ENCODE measurements at places on chromosomes 5 and 9.

- no peak for DNase-seq
Observed at GRCh38 chr9:9791611-9792010, 821.2 kb downstream of the PTPRD start.

- no peak for DNase-seq
Observed at GRCh38 chr5:159031513-159031912, 68.2 kb downstream of the EBF1 start.

DNA sequence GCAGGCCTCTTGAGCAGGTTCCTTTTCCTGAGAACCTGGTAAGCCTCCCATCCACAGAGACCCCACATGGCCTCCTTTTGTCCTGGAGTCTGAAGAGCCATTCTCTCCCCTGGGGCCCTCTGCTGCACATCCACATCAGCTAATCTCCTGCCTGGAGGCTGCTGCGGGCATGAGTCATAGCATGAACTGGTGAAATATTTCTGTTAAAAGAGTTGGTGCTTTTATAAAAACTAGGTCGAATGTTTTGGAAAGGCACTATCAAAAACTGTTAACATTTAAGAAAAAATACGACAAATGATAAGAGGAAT lies 399.4 kb downstream of the CTNND2 start:
- no peak for DNase-seq

GRCh38 chr5:72387985-72388384 lies 67.8 kb downstream of the PTCD2 start:
- no peak for DNase-seq

DNA sequence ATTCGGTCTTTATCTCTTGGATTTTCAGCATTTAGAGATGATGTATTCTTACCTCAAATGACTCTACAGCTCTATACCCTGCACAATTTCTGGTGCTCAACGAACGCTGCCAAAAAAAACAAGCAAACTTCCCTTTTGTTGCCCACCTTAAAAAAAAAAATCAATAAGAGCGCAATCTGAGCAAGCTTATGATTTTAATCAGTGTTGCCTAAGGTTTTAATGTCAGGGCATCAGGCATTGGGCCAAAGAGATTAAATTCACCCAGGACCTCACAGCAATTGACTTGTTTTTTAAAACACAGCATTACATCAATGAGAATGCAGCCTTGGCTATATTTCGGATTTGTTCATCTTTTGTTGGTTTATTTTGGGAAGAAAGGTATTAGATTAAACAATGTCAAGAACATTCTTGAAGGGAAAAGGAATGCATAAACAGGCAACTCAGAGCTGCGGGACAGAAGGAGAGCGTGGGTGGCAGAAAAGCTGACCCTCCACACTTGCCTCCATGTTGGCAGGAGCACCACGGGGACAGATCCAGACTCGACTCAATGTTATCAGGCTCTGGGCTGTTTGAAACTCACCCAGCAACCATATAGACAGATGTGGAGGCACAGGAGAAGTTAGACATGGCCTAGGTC lies 127.5 kb upstream of the DAPK1 start:
- DNase-seq = no peak

GRCh38 chr9:13648068-13648467 lies 368.6 kb upstream of the MPDZ start:
- no peak for DNase-seq

DNA sequence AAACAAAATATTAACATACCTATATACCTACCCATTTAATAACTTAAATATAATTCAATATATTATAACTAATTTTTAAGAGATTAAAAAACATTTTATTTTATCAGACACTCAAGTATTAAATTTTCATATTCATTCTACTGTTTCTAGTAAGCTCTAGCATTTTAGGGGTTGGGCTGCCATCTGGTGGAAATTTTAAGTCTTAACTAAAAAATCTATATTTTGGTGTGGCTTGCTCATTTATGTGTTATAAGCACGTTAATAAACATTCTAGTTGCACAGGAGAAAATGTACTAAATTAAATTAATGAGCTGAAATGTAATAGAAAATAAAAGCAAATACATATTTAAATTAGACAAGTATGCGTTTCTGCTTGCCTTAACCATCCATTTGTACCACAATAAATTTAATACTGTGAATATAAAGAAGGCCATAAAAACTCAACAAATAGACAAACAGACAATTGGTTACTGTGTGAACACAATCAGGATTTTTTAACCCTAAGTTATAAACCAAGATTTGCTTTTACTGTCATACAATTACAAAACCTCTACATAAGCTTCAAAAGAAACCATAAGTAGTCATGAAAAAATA lies 1728.3 kb upstream of the CDH9 start:
- no peak for DNase-seq

GRCh38 chr9:33273972-33274328 lies 9.1 kb downstream of the CHMP5 start:
- no peak for DNase-seq

DNA sequence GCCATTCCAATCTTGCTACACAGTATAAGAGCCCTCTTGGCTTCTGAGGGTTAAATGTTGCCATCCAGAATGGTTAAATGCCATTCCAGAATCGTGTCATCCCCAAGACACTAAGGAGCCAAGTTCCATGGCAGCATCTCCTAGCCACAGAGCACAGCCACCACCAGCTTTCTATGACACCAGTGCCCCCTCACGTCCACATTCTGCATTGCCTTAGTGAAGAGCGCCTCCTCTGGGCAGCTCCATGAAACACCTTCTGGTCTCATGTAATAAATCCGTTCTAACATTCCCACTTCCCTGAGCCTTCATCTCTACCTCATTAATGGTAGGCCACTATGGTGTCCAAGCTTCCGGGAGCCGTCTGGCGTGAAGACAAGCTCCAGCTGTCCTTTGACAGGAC lies 12.4 kb downstream of the CBY3 start:
- DNase-seq = peak; percentile 24

DNA sequence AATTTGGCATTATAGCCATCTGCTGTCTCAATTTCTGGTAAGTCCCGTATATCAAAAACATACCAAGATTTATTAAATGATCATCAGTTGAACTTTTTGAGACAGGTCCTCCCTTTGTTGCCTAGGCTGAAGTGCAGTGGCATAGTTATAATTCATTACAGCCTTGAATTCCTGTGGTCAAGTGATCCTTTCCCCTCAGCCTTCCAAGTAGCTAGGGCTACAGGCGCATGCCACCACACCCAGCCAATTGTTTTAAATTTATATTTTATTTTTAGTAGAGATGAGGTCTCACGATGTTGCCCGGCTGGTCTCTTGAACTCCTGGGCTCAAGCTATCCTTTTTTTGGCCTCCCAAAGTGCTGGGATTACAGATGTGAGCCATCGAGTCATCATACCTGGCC lies 418.9 kb downstream of the ARHGEF28 start:
- DNase-seq = no peak

DNA sequence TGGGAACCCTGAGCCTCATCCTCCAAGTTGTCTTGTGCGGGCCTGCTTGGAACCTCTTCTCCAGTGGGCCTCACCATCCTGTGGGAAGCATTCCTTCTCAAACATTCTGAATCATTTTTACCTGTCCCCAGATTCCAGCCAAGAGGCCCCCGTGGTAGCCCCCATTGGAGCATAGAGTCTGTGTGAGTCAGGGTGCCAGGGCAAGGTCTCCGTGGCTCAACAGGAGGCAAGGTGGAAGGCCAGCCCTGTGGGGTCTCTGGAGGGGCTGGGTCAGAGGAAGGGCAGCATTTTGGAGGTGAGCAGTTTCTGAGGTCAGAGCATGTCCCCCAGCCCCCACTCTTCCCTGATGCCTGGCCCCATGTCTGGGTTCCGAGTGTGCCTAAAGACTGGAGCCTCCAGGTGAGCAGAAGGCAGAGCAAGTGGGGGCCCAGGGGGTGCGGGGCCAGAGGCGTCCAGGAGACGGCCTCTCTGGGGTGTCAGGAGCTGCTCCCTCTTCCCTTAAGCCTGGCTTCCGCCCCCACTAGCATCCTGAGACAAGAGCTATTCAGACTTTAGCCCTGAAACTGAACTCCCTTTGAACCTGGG lies 2.1 kb downstream of the CACNA1B start:
- no peak for DNase-seq

DNA sequence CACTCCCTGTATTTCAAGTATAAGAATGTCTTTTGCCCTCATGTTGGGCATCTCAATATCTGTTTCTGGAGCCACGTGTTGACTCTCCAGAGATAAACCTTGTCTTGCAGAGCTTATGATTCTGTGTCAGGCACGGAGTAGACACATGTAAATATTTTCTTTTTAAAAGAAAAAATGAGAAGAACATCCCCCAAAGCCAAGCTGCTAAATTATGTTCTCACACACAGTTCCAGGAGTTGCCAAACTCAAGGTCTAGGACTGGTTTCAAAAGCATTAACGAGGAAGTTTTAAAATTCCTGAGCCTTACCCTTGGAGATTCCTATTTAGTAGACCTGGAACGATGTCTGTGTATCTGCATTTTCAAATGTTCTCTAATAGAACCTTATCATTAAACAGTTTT lies 1228.3 kb upstream of the WWC1 start:
- no peak for DNase-seq

DNA sequence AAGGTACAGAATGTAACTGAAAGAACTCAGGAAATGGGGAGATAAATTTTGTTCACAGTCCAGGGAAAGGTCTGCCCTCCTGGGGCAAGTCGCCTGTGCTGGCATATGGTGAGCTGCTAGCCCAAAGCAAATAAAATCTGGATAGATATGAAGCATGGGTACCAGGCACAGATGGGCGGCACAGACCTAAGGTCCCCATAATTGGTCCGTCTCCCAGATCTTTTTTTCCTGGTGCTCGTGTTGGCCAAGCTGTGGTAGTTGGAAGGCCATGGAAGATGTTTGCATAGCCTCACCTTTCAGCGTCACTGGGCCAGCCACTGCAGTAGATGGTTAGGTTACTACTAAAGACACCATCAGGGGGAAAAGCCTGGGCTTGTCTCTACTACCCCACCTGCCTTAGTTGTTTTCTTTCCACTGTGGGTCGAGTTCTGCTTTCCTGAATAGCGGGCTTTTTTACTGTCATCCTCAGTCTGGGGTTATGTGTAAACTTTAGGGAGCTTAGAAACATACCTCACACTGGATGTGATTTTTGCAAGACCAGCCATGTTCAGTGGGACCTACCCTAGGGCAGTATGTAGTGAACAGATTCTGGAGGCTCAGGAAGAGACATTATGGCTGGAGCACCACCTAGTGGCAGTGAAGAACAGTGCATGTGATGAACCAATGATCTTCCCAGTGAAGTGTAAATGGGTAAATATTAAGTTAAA lies 24.2 kb upstream of the GLRX start:
- peak; percentile 73 for DNase-seq

DNA sequence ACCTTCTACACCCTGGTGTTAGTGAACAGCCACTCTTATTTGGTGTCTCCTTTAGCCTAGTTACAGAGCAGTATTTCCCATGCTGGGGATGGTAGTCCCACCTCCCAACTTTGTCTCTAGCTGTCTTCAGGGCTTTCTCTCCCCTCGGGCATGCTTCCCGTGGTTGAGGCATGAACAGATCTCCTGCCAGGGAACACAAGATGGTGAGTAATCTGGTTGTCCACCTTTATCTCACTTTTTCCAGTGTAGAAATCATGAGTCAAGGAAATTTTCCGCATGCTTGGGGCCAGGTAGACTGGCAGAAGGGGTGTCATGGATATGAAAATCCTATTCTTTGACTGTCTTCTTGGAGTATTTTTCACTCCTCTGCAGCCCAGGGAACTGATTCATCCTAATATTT lies 532.9 kb downstream of the ANXA1 start:
- no peak for DNase-seq

DNA sequence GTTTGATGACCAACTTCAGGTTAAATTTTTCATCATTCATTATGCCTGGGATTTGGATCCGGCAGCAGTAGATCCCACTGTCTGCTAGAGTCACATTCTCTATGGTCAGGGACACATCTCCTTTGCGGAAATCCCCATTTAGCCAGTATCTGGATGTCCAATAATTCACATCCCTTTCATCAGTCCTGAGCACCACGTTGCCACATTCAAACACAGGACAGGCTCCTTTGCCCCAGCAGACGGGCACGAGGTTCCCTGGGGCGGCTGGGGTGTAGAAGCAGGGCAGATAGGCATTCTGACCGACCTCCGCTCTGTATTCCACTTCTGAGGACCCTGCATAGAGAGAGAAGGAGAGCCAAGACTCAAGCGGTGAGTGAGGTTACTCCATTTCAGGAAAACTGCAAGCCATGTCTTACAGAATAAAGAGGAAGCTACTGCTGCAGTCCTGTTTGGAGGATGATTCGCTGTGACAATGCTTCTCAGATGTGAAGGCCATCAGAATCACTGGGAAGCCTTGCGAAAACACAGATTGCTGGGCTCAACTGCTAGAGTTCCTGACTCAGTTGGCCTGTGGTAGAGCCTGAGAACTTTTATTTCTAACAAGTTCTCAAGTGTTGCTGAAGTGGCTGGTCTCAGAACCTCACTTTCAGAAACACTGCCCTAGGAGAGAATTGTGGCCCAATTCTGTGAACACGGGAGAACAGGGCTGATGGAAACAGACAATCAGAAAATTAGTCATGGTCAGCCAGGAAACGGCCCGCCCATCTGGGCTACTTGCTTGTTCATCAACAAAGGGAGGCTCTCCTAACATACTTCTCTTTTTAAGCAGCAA lies 2.0 kb downstream of the HAVCR2 start:
- DNase-seq = no peak

DNA sequence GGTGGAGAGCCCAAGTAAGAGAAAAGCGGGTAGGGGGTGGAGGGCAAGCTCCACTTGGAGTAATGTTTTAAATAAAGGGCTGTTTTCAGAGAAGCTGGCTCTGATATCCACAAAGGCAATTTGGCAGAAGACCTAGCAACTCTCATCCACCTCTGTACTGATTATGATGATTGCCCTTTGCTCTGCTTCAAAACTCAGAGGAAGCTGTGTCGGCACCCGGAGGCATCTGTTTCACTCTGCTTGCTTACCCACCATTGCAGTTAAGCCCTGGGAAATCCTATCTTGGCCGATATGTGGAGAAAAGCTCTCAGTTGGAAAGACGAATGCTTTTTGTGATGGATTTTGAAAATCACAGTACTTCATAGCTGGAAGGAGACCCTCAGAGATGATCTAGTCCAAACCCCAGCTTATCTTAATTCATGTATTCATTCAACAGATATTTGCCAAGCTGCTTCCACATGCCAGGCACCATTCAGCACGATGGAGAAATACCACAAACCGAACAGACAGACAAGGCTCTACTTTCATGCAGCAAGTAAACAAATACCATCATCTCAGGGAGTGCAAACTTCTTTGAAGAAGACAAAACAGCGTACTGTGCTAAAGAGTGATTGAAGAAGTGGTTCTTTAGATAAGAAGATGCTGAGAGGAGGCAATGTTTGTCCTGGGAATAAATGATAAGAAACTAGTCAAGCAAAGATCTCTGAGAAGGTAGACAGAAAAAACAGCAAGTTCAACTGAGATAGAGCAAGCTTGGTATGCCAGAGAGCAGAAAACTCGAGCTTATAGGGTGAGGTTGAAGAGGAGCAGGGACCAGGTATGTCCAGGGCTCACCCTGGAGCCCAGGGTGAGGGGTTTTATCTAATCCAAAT lies 140.4 kb upstream of the SPDL1 start:
- no peak for DNase-seq

DNA sequence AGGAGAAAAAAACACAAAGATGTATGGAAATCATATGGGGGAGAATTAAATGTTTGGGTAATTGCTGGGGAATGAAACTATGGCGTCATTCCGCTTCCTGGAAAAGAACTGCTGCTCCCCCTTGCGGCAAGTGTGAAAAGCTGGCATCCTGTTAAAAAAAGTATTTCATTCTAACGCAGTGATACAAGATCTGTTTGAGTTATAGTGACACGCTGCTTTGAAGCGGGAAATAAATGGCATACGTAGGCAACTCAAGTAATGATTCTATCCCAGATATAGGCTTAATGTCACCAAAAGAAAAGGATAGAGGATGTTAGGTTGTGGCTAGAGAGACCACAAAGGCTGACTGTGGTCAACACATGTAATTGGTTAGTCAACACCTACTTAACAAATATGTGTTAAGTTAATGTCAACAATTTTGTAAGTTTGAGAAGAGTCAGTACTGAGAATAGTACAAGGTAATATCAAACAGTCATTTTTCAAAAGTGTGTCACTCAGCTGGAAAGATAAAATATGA lies 70.2 kb upstream of the ALDH1A1 start:
- no peak for DNase-seq
